ENCODE measurements at places on chromosomes 11 and 22.
A peak's percentile ranks its signal among the peaks of the same experiment; 100 is the strongest.

DNA sequence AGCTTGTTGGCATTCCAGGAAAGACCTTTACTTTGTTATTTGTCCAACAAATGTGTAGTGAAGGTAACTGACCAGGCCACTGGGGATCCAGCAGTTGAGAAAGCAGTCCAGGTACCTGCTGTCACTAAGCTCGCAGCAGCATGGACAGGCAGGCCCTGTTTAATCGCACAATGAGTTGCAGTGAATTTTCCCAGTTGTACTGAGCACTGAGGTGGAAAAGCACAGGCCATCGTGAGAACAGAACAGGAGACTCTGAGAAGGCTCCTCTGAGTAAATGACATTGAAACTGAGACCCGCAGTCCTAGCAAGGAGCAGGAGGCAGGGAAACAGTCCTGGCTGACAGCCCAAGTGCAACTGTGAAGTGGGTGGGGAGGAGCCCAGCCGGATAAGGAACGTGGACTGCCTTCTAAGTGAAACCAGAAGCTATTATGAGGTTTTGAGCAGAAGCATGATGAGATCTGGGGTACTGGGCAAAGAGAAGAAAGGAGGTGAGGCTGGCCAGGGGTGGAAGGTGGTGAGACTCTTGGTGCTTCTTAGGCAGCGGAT lies 39.8 kb upstream of the CDON start:
- DNase-seq = no peak

GRCh38 chr11:834371-835316 lies 1.9 kb downstream of the CD151 start:
- DNase-seq = no peak

GRCh38 chr11:130773244-130773820 lies 142.9 kb downstream of the SNX19 start:
- DNase-seq = no peak

DNA sequence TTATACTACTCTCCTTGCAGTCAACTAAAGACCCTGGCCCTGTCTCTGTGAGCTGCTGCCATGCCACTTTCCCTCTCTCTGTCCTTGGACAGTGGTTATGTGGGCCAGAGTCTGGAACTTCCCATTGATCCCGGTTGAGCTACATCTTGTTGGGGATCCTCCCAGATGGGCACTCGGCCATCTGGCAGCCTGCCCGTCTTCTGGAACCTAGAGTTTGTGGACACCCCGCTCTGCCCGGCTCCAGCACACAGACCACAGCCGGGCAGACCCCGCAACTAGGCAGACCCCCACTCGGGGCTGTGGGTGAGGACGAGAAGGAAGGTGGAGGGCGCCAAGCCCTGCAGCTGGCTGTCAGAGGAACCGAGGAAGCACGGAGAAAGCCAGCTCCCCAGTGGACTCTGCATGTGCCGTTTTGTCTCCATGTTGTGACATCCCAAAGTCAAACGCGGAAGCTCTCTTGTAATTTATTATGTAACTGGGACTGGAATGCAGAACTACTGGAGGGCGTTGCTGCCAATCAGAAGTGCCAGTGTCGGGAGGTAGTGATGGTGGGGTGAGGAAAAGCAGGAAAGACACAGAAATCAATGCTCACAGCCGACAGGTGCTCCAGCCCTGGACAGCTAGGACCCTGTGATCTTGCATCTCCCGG lies 207.7 kb downstream of the CEP164 start:
- no peak for DNase-seq

GRCh38 chr22:20773793-20774212 lies at the start of gene SERPIND1:
SERPIND1 (plus strand) TSS chr22:20774113; CDS start chr22:20779313, 5,200 bp downstream.
- DNase-seq = no peak

DNA sequence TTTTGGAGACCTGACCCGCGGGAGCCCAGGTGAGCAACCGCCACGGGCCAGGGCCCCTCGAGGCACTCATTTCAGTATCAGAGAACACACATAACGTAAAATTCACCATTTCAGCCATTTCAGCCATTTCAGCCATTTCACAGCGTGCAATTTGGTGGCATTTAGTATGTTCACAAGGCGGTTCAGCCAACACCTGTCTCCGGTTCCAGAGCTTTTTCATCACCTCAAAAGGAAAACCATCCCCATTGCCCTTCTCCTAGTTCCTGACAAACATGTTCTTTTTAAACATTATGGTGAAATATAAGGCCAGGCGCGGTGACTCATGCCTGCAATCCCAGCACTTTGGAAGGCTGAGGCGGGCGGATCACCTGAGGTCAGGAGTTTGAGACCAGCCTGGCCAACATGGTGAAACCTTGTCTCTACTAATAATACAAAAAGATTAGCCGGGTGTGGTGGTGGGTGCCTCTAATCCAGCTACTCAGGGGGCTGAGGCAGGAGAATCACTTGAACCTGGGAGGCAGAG lies 119.3 kb downstream of the KCNQ1 start:
- no peak for DNase-seq

GRCh38 chr11:102935514-102935913 lies 20.0 kb downstream of the MMP13 start:
- no peak for DNase-seq

DNA sequence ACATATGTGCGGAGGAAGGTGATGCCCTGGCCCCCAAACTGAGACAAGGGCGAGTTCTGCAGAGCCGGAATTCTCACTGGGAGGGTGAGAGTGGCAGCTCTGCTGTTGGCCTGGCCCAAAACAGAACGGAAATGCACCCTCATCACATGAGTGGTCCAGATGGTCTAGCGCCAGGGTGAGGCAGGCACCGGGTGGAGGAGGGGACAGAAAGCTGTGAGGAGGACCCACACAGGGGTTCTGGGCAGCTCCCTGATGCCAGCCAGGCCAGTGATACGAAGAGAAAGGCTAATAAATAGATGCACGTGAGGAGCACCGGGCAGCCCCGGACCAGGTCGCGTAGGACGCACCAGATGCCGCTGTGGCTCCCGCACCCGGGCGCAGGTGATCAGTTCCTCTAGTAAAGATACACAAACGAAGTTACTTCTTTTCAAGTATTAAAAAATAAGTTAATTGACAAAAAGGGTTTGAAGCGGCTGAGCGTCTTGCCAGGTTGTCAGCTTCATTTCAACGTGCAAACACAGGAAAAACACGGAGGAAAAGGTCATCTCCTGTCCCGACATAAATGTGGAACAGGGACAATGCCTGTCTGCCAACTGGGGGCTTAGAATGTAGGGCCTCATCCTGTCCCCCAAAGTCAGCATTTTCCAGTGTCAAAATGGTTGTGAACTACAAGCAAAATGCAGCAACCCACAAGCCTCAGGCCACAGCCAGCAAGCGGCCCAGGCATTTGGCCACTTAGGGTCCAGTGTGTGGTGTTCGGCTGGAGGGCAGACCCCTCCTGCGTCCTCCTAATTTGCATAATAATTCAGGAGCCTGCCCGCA lies 15.3 kb upstream of the BID start:
- DNase-seq = no peak

- DNase-seq = no peak
Observed at GRCh38 chr11:11318961-11319360, 34.1 kb downstream of the CSNK2A3 start.

DNA sequence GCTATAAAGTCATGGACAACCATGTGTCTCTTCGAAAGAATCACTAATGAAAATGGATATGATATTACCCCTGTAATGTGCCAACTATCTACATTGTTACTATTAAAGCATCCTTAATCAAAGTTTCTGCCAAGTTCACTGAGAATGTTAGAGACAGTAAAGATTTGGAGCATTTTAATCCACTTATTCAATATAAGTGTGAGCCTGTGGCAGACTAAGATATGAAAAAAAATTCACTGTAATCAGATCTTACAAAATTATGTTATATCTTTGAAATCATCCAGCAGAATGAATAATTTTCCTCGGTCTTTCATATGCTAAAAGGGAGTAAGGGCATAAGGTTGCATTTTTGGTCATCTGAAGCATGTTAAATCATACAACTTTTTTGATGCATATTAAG lies 49.9 kb downstream of the MAML2 start:
- DNase-seq = no peak

DNA sequence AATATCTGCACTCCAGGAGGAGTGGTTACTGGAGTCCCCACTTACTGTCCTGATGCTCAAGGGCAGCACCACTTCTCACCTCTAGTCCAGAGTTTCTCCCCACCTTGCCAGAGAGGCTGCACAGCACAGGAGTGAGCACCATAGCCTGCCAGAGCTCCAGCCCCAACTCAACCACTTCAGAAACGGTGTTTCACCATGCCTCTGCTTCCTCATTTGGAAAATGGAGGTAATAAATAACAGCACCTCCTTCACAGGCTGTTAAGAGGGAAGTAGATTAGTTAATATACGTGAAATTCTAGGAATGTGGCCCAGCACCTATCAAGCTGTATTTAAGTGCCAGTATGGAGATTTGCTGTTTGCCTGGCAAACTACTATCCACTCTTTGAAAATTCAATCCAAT lies 63.0 kb downstream of the GALNT18 start:
- DNase-seq = no peak

DNA sequence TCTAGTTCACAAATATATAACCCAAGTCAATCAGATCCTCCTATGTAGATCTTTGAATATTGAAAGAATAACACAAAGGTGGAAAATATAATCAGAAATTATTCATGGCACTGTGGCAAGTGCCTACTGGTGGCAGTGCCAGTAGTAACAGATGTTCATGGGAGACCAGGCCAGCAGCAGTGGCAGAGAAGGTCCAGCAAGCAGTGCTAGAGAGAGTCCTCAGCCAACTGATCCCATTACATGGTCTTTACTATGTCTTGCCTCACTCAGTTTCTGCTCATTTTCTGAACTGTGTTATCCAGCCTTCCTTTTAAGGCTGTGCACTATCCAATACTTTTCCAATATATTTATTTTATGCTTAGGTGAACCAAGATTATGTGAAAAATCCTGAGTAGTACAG lies 124.9 kb downstream of the MRTFA start:
- DNase-seq = no peak

GRCh38 chr11:11332141-11332710 lies 20.8 kb downstream of the CSNK2A3 start:
- no peak for DNase-seq

DNA sequence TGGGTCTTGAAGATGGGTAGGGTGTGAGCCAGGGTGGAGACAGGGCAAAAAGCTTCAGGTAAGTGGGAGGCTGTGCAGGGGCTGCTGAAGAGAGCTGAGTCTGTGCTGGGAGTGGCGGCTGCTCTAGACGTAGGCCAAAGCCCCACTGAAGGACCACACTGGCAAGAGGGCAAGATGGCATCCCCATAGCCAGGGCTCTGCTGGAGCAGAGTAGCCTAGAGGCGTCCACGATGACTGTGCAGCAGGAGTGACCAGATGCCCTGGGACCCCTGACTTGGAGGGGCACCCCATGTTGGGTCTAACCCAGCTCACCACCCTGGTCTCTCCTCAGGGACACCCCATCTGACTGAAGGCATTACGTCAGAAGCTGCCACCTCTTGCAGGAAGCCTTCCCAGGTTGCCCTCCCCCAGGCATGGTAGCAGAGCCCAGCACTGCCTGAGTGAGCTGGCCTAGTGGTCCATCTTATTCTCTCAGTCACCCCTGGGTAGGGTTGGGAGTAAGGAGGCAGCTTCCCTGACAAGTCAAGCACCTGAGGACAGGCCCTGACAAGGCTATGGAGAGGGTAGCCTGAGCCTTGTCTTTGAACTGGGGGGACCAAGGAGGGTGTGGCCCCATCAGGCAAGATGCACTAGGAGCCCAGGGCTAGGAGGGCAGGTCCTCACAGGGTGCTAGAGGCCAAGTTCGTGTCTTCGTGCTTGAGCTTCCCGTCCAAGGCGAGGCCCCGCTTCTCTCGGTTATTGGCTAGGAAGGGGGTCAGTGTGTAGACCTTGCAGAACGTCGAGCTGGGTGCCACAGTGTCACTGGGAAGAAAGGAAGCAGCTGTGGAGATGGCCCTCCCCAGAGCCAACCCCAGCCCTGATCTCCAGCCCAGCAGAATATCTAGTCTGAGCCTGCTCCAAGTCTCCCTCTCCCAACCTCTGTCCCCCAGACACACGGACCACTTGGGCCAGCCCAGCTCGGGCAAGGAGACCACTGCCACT lies 33.1 kb downstream of the TPBGL start:
- DNase-seq = no peak

GRCh38 chr22:21045585-21046294 lies at the start of gene LRRC74B:
LRRC74B (plus strand) TSS chr22:21045946; CDS start chr22:21045987, 41 bp downstream.
- DNase-seq = peak; percentile 68

GRCh38 chr11:22340701-22341587 lies 2.8 kb downstream of the SLC17A6 start:
- DNase-seq = no peak

DNA sequence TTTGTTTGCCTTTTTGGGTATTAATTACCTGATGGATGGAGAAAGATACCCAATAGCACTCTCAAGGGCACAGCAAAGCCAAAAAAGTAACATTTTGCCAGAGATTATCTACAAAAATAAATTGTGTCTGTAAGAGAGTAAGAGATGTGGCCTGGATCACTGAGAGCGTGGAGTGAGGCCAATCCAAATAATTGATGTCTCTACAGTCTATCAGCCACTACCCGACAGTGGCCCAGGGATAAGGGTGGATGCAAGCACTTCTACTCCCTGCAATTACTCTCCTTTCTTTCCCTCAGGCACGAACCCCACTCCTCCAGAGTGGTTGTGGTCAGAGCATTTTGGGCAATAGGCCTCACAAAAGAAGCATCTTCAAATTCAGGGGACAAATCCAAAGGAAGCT lies 92.3 kb upstream of the ZC3H12C start:
- DNase-seq = no peak

- DNase-seq = no peak
Observed at GRCh38 chr22:42641801-42642413, 1.5 kb upstream of the ATP5MGL start.

GRCh38 chr11:45017329-45017728 lies 66.6 kb upstream of the TP53I11 start:
- DNase-seq = no peak

DNA sequence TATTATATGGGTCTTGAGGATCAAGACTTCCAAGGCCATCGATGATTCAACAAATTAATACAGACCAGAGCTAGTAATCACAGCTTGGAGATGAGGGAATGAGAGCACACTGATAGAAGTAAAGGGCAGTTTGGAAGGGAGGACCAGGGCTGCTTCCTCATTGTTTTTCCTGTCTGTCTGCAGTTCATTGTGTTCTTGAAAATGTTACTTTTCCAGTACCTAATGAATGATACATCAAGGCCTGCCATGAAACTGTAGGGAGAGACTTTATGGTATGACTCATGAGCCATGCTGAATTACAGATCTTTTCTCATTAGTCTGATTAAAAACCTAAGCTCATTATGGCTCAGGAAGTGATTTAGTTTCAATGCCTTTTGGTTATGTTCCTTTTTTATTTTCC lies 855.6 kb downstream of the KCNA4 start:
- DNase-seq = no peak

DNA sequence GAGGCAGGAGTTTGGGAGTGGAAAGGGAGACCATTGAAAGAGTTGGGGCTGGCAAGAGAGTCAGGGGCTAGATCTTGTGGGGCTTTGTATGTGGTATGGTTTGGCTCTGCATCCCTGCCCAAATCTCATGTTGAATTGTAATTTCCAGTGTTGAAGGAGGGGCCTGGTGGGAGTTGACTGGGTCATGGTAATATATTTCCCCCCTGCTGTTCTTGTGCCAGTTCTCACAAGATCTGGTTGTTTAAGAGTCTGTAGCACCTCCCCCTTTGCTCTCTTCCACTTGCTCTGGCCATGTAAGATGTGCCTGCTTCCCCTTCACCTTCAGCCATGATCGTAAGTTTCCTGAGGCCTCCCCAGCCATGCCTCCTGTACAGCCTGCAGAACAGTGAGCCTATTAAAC lies 10.1 kb upstream of the RAB3IL1 start:
- DNase-seq = no peak

Measured in memory B cell (primary cell).